H9 (cell line): ENCODE measurements at places on chromosomes 2 and 18.

DNA sequence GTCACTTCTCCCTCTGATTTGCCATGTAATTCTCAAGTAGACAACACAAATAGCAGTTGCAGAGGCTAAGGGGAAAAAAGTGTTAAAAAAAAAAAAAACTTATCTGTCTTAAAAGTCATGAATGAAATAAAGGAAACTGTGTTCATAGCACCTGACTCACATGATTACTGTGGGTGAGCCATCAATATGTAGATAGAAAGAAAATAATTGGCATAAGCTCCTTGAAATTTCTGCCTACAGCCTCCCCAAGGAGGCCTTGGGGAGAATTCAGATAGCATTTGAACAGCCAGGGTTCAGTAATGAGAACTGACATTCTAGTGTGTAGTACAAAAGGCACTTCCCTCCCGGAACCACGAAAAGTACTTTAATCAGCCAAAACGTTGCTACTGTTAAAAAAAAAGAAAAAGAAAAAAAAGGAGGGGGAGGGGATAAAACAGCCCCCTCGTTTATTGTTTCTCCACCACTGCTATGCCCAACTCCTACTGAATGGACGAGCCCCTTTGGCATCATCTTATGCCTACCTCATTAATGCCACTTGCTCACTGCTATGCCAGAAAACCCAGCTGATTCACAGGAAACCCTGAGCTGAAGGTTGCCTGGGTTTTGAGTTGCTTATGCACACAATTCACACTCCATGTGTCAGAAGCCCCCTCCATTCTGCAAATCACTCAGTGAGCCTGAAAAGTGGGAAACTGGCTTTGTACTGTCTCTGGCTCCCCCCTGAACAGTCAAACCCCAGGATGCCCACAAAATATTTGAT lies 65.5 kb upstream of the KLF7 start:
- no peak for DNase-seq

DNA sequence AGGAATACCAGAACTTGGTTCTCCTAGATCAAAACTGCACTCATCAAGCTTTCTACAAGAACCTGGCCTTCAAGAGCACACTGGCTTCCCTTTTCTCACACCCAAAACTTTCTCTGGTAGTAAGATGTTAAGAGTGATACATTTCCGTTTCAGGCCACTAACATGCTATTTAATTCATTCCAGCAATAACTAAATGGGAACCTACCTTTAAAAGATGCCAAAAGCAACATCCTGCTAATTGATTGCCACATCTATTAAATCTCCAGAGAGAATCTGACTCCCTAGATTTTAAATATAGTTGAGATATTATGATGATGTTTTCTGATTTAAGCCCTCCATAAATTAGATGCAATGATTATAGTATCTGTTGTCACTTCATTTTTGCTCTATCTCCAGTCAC lies 71.6 kb downstream of the KCTD18 start:
- DNase-seq, result no peak

DNA sequence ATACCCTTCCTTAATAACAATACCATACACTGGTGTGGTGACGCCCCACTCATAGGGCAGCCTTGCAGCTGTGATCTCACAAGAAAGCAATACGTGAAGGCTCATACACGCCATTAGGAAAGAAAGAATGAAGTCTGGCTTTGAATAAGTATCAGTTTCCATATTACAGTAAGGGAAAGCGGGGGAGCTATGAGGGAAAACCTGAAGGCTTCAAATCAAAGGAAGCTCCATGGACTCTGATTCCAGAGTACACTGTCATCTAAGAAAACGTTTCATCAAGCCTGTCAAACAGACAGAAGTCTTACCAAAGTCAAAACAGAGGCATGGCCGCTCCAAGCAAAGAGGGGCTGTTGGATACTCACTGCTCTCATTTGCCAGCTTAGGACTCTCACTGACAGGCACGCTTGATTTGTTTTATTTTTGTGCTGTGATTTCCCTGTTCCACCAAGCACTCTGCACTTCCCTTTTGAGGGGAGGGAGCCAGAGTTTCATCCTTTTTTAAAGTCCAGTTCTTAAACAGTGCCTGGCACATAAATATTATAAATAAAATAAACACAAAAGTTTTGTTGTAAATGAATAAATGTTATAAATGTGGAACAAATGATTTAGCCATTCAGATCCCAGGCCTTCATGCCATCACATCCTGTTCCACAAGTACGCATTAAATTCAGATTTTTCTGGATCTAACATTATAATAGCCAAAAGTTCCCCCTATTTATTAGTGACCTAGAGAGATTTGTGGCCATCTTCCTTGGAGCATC lies 221.2 kb downstream of the PIEZO2 start:
- DNase-seq, result no peak

DNA sequence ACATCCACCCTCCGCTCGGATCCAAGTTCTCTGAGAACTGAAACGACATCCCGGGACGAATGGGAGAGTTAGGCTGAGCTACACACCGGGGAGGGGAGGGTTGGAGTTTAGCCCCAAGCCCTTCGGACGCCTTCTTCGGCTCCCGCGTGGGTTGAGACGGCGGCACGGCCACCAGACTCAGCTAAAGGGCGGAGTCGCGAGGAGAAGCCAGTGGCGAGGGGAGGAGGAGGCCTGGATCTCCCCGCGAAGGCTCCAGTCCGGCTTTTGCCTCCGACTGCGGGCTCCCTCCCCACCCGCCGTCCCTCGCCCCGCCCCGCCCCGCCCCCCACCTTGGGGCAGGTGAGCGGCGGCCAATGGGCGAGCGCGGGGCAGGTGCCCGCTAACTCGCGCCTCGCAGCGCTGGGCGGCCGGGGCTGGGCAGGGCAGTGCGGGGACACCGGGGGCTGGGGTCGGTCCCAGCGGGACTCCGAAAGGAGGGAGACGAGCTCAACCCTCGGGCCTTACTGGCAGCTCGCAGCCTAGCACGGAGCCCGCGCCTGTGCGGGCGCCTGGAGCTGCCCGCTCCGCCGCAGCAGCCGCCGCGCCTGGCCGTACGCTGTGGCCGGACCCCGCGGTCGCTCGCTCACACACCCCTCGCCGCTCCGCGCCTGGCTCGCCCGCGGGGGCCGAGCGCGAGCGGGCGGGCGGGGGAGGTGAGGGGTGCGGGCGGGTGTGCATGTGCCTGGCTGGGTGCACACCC lies at the start of gene EMX1:
TSS of gene EMX1 (plus strand) at position 382 of the 739 bp plus-strand sequence. CDS start at position 716, 334 bp downstream.
- DNase-seq, result peak; percentile 93

DNA sequence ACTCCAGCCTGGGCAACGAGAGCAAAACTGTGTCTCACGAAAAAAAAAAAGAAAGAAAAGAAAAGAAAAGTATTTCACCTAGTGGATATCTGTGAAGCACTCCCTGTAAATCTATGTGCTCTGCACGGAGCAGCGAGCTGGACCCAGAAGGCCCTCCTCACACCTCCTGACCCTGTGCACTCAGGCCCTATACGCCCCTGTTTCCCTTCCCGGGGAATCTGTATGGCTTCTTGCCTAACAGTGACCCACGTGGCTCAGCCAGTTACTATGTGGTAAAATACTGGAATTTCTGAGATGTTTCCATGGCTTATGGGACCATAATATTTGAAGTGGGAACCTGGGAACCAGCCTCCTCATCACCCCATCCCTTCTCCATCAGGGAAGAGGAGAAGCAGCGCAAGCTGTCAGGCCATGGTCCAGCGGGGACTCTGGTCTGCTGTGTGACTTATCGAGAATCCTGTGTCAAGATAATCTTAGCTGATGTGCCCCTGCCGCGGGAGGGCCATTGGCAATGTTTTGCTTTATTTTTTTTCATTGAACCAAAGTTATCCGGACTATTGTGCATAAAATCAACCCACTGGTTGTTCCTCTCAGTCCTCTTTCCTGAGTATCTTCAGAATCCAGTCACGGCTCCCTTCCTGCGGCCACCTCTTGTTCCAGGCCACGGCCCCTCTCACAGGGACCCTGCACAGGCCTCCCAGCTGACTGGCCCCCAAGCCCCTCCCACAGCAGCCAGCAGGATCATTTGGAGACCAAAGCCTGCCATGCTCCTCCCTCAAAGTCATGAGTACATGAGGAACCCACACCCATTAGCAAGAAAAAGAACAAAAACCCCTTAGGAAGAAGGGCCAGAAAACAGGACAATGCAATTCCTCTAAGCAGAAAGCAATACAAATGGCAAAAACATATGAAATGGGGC lies 30.6 kb downstream of the SDC1 start:
- DNase-seq, result no peak

- no peak for DNase-seq
These were observed 160.0 kb upstream of the TRIB2 start for GRCh38 chr2:12556762-12557161.

GRCh38 chr2:173753441-173753840 lies 211.7 kb downstream of the SP3 start:
- DNase-seq, result no peak

DNA sequence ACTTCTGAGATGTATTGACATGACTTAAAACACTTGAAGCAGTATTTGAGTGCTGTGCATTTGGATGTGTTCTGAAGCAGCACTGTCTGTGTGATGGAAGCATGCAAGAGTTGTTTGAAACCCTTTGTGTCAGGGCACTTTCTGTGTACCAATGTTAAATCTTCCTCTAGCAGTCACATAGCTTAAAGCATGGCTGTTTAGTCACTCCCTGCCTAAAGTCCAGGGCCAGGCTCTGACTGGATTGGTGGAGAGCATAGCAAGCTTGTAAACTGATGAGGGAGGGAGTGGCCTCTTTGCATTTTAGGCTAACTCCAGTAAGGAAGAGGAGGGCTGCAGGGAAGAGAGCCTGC lies 73.5 kb downstream of the MYO1B start:
- peak; percentile 68 for DNase-seq

DNA sequence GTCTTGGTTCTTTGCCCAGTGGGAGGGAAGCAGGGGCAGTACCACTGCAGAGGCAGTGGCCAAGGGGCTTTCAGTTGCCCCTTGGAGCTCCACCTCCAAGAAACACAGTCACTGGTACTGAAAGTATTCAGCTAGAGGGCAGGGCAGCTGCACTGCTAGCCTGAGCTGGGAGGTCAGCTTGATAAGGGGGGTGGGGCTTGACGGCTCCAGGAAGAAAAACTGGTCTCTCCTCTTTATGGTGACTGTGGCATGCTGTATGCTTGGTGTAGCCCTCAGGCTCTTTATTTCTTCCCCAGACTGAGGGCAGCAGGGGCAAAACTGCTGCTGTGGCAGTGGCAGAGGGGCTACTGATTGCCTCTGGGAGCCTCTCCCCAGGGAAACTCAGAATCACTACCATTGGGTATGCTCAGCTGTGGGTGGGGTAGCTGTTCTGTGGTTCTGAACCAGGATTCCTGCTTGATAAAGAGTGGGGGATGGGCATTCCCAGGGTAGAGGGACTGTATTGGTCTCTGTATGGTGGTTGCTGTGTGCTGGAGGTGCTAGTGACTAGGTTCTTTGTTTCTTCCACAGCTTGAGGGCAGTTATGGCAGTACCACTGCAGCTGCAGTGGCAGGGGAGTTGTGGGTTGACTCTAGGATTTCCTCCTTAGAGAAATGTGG lies 134.6 kb upstream of the SCN7A start:
- peak; percentile 71 for DNase-seq

- no peak for DNase-seq
These were observed 223.2 kb upstream of the APCDD1 start for GRCh38 chr18:10231220-10231619.

DNA sequence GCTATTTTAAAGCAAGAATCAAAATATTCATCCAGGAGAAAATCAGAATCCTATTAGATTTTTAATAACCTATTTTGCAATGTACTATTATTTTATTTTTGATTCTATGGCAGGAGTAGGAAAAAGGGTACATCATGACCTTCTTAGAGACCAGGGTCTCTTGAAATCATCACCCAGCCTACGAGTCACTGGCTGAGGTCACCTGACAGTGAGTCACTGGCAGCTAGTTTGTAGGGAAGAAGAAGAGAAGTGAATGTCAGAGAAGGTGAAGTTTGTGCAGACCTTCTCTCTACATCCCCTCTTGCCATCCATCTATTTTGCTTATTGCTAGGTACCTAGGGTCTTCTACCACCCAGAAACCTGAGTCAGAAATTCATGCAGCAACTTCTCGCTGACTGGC lies 144.2 kb downstream of the ALK start:
- no peak for DNase-seq

DNA sequence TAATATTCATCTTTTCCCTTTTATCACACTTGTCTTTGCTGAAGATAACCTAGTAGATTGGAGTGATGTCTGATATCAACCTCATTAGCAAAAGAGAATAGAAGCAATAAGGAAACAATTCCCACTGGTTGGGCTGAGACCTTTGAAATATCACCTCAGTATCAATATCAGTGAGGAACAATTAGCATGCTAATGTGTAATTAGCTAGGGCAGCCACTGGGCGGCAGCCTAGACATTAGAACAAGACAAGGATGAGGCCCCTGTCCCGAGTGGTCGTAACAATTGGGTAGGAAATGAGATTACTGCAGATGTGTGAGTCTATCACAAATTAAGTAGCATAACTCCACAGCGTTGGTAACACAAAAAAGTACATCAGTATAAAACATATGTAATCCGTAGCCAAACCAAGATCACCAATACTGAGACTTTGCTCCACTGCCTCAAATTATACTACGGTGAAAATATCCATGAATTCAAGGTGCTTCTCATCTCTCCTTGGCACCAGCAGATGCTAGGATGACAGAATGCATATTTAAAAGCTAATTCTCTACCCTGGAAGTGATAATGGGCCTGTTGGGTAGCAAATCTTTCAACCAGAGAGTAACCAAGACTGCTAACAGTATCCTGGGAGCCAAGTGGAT lies 99.1 kb downstream of the ALPK2 start:
- DNase-seq, result peak; percentile 69
